Epithelial cell of alveolus of lung (primary cell): ENCODE measurements at places on chromosomes 6 and 20. TPM values are rescaled to one million over a fixed set of nuclear protein-coding genes. Genes with fewer than 3 reads are reported as not detected.

Gene ZNF311
- total RNA-seq = 1.4 and 2.2 TPM in 2 replicates

Gene C6orf163
- total RNA-seq = 0.13 and 0.88 TPM in 2 replicates

Gene LPA
- total RNA-seq = not detected in 2 replicates

Gene DSP
- 2.2 and 12.7 TPM in 2 replicates for total RNA-seq

Gene CTCFL
- not detected in 2 replicates for total RNA-seq

Gene RNF144B
- total RNA-seq = 1.9 TPM in 1 of 2 replicates, not detected in the other

Gene PLA2G7
- total RNA-seq = 0.13 TPM in 1 of 2 replicates, not detected in the other

Gene KCNQ2
- not detected in 2 replicates for total RNA-seq
